ENCODE measurements at places on chromosomes 5 and 9.

DNA sequence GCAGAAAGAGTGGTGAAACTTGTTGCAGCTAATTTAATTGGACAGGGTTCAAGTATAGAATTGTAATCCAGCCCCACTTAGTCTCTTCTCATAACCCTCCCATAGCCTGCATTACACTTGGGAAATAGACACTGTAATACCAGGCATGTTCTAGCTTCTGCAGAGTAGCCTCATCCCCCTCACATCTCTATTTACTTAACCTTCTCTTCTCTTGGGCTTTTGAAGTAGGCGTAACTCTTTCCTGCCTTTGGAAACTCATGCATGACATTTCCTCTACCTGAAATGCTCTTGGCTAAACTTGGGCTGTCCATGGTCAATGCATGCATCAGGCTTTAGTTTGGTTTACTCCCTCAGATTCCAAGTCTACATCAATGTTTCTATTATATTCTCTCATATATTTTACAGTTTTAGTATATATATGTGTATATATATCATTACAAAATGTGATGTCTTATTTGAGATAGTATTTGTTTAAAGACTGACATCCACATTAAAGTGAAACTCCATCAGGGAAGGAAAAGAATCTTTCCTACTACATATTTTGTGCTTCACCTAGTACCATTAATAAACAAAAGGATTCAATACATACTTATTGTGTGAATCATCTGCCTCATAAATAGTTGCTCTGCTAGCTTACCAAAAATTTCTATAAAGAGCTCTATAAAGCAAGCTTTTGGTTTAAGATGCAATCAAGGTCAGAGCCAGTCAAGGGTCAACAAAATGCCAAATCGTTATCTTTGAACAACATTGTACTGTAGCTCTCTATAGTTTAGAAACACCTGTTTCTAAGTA lies 1158.0 kb downstream of the MAT2B start:
- no peak for DNase-seq

DNA sequence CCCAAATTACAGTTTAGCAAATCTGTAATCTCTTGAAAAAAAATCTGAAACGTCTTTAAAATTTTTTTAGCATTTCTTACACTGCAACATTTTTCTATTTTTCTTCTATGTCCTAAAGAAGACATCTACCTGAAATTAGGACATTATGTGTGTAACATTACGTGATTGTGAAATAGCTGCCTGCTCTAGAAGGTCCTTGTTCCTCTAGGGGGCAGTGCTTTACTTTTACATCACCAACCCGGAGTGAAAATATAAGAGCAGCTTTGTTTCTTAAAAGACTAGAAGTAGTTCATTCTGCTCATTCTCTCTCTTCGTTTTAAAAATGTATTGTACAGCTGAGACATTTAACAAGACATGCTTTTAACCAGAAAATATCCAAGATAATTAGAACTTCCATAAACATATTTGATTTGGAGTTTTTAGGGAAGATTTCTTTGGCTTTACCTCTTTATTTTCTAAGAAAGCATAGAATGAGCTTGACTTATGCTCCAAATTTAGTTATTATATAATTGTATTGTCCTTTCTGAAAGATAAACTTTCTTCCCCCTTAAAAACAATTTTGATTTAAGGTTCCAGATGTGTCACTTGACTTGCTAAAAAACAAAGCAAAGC lies 48.1 kb upstream of the RIOK2 start:
- DNase-seq = peak; percentile 71

GRCh38 chr5:170590566-170590965 lies 86.7 kb downstream of the KCNIP1 start:
- no peak for DNase-seq

DNA sequence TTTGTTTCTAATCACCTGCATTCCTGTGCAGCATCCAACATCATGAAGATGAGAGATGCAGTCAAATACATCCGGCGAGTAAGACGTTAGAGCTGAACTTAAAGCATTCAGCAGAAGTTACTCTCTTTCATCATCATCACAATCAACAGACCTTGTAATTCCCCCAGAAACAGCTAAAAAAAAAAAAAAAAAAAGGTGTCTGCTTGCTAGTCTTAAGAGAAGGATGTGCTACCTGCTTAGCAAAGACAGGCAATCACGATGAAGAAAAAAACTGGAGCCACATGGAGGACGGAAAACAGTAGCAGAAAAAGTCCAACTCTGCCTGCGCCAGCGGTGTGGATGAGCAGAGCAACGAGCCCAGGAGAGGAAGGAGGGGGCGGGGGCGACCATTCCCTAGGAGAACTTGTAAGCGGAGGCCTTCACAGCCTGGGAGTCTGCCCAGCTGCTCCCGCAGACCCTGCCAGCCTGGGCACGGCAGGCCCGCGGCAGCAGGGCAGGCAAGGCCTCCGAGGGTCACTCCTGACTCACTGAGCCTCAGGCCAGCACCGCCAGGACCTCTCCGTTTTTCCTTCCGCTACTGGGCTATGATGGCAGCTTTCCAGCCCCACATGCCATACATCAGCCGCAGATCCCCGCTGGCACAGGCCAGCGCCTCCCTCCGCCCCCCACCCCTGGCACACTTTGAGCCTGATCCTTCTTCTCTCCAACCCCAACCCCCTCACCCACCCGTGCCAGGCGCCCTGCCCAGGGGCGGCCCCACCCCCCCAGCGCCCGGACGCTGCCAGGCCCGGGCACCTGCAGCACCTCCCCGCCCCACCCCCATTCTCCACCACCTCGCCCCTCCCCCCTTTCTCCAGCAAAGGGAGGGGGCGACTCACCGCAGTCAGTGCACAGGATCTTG lies 1.4 kb downstream of the NRG2 start:
- DNase-seq = peak; percentile 77

- DNase-seq = no peak
Observed at GRCh38 chr5:167671176-167671575, 620.3 kb upstream of the WWC1 start.

- no peak for DNase-seq
Observed at GRCh38 chr5:160166069-160166972, 47.1 kb upstream of the PWWP2A start.

DNA sequence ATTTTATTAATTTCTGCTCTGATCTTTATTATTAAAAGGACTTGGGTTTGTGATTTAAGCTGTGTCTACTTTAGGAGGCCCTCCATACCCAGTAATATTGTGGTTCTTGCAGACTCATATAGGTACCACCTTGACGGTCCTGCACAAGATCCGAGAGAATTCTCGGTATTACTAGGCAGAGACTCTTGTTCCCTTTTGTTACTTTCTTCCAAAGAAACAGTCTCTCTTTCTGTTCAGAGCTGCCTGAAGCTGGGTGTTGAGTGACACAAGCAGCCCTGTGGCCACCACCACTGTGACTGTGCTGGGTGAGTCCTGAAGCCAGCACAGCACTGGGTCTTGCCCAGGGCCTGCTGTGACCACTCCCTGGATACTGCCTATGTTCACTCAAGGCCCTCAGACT lies 666.6 kb downstream of the SEMA5A start:
- DNase-seq = no peak

DNA sequence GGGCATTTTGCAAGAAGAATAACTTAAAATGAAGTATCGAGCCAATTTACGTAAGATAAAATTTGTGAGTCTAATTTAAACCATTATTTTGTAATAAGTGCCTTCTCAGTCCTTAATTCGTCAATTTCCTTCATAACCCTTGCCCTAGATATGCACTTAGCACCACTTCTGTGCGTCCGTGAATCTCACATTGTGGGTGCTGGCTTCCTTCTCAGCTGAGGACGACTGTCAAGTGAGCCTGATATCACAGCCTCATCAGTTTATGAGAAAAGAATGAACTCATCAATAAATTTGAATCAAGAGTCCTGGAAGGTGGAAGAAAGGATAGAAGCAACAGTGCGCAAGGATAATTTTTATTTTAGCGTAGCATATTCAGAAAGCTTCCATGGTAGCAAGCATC lies 64.5 kb downstream of the MARCHF11 start:
- DNase-seq = no peak

- no peak for DNase-seq
Observed at GRCh38 chr9:114027159-114027862, 50.8 kb downstream of the AMBP start.

DNA sequence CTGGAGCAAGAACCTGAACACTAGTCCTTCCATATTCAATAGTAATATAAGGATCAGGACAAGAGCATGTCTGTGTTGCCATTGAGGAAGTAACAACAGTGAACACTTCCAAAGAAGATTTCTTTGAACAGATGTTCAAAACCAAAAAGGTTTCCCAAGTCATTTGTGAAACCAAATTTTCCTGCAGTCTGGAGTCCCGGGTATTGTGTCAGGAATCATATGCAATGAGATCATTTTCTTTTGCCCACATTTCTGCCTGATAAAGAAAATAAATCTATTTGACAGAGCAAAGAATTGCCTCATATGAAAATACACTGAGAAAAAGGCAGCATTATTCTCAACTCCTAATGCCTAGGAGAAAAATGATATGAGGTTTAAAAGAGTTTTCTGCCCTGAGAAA lies 151.7 kb downstream of the SNX18 start:
- DNase-seq = no peak

DNA sequence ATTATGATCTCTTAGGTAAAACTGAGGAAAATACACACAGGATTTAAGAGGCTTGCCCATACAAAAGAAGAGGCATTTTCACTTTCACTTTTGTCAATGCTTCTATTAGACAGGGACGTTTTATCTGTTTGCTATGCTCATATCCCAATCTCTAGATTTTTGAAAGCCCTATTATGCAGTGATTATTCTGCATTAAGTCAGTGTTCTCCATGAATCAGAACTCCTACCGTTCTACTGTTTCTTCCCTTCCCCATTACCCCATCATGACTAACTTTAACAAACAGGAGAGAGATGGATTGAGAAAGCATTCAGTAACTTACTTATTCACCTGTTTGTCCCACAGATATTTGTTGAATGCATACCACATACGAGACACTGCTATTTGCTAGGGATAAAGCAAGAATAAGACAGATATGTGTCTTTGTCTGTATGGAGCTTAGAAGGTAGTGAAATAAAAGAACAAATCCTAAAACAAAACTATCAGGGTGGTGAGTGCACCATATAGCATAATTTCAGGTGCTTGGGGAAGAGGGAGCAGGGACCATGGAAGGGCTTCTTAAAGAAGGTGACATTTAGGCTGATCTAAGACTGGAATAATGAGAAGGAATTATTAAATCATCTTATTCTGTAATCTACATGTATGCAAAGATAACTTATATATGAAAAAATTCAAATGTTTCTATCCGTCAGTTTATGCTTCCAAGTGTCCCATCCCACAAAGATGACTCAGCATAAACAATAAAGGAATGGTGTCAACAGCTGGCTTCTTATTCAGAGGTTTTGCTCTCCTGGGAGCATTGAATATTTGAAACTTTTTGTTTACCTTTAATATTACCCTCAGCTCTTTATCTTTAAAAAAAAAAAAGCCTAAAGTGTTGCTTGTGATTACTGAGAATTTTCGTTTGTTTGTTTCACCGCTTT lies 328.1 kb downstream of the HINT1 start:
- peak; percentile 34 for DNase-seq

DNA sequence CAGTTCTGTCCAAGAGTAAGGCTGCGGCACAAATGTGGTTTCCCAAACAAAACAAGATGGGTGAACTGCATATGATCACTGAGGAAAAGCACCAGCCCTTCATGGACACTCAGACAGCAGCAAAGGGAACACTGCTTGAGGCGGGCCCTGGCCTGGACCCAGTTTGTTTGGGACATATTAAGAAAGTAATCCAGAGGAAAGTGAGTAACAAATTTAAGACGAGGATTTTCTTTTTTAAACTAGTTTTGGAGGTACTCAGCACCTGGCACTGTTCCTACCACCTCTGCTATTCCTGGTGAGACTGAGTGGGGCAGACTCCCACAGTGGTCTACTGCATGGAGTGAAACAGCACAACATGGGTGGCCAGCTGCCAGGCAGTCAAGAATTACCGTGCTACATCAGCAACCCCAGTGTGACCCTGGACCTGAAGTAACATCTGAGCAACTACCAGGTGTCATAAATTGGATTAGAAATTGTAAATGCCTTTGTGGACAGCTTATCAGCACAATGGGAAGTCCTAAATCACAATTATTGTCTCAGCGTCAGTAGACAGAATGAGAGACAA lies 28.5 kb downstream of the P4HA2 start:
- no peak for DNase-seq

- DNase-seq = no peak
Observed at GRCh38 chr5:57209316-57210040, 35.6 kb downstream of the GPBP1 start.

DNA sequence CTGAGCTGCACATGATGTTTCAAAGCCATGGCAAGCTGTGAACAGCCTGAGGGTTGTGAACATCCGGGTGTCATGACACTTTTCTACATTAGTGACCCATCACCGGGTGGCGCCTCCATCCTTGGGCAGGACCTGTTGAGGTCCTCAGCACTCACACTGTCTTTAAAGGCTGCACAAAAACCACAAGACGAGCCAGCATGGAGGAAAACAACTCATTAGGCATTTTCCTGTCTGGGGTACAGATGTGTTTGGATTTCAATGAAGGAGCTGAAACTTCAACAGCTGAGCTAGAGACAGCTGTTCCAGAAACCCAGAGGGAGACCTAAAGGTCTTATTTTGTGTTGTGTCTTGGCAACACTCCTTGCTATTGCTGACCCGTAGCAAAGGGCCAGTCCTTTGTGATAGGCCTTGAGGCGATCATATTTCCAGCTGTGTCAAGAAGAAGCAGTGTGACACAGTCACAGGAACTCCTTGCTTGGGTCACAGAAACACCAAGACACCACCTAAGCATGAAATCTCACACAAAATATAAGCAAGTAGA lies 151.8 kb upstream of the VLDLR start:
- DNase-seq = peak; percentile 48

- DNase-seq = no peak
Observed at GRCh38 chr9:19160085-19160484, 32.8 kb upstream of the PLIN2 start.

DNA sequence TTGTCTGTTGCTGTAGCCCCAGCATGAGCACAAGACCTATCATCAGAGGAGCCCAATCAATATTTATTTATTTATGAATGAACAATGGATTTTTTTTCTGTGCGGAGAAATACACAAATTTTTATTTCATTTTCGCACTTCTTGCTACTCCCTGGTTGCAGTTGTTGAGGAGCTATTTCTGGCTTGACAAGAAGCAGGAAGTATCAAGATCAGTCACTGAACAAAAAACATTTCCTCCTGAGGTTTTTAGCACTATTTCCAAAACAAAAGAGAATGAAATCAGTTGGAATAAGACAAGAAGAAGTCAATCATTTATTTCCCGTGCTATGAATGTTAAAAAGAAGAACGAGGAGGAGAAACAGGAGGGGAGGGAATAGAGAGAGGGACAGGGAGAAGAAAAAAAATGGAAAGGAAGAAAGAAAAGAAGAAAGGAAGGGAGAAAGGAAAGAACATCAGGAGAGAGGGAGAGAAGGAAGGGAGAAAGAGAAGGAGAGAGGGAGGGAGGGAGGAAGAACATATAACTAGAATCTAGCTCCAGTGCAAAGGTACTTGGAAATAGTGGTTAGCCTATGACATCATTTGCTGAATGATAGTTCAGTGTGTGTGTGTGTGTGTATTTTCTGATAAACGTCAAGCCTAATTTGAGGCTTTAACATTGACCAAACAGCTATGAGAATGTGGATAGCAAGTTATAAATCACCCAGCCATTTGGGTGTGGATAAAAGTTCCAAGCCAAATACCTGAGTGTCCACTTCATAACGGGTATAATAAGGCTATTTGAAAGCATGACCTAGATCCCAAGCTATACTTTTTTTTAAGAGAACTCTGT lies 586.0 kb downstream of the EBF1 start:
- no peak for DNase-seq
